Astrocyte (in vitro differentiated cells and primary cell): ENCODE measurements at places on chromosomes 16 and 17. TPM values are rescaled to one million over a fixed set of nuclear protein-coding genes. Genes with fewer than 3 reads are reported as not detected.

PITPNC1 gene
- 10.1 and 12.4 TPM in 2 replicates for total RNA-seq

FCSK gene
- 9.7 and 12.0 TPM in 2 replicates for total RNA-seq

PRSS53 gene
- 3.4 and 7.1 TPM in 2 replicates for total RNA-seq

CCL4 gene
- total RNA-seq = 21.8 and 23.4 TPM in 2 replicates

PABPN1L gene
- not detected in 2 replicates for total RNA-seq

DNAH3 gene
- not detected in 2 replicates for total RNA-seq

SCNN1G gene
- total RNA-seq = not detected in 2 replicates

KRT32 gene
- total RNA-seq = not detected in 2 replicates

TMEM106A gene
- 10.1 and 11.4 TPM in 2 replicates for total RNA-seq

RNF222 gene
- not detected in 2 replicates for total RNA-seq

DOC2A gene
- 0.50 and 0.89 TPM in 2 replicates for total RNA-seq

KRT28 gene
- not detected in 2 replicates for total RNA-seq
